SW 1271 (cell line): ENCODE measurements at places on chromosomes 4 and X.

DNA sequence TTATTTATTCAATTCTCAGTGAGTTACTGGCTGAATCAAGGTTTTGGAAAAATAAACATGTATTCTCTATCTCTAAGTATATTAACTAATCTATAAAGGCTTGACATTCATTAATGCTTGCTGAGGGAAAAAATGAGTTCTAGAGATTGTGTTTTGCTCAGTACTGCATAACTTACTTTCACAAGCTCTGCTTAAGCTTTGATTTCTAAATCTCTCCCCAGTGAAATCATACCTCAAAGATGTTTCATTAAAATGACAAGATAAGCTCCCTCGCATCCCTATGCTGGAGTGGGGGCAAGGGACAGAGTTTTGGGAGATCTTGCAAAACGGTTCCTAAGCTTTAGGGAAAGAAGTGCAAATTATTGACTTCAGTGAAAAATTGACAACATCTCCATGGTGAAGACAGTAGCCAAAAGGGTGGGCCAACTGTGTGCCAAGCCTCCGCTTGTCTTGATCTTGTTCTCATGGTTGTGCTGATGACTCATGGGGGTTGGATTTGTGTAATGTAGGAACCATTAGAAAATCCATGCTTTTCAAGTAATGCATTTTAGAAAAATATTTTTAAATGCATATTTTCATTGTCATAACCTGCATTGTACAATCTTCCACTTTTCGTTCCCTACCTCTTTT lies 521.4 kb downstream of the RPA4 start:
- DNase-seq: no peak

DNA sequence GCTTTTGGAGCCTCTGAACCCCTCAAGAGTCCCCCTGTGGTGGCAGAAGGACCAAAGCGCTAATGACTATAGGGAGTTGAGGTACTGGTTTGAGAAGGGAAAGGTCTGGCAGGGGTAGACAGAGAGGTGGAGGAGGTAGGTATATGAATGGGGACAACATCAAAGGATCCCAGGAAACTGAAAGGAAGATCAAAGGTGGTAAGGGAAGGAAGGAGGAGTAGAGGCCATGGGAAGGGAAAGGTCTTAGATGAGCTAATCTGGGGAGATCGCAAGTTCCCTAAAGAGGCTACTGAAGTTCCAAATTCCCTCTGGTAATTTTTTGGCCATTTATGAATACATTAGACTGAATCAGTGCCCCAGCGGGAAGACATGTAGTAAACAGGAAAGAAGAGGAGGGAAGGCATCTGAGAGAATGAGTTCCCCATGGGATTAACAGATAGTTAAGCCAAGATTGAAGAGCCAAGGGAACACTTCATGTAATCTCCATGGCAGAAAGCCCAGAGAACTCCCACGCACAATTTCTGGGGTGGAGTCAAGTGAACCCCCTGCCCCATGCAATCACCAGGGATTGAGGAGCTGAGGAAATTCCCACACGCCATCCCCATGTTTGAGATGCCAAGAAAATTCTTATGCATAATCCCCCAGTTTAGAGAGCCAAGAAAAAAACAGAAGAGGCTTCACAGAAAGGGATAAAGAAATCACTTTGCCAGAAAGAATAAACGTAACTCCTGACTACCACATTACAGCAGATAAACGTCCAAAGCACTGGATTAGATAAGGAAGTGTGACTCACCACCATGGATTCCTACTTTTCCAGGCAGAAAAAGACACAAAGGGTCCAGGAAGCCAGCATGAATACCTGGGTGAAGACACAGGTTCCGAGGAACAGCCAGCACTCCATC lies 25.8 kb downstream of the ZNF630 start:
- peak; percentile 6 for DNase-seq

GRCh38 chr4:13580036-13580435 lies 35.7 kb upstream of the NKX3-2 start:
- no peak for DNase-seq

- DNase-seq: no peak
These were observed 114.2 kb upstream of the GRXCR1 start for GRCh38 chr4:42778349-42778748.

GRCh38 chr4:143700046-143700415 lies 444 bp downstream of the FREM3 start:
- DNase-seq: no peak

DNA sequence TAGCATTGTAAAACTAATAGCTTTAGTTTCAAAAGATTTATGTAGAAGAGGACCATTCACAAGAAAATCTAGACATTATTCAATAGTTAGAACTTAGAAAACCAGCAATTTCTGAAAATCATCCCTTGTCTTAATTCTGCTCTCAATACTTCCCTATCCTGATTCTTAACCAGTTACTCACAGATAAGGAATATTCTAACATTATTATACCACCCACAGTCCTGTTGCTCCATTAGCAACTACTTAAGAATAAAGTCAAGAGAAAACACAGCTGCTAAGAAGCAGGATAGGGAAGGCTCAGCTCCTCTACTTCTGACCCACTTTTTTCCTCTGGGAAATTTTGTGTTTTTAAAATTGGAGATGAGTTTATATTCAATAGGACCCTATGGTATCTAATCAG lies 47.7 kb downstream of the PHKA1 start:
- DNase-seq: no peak

DNA sequence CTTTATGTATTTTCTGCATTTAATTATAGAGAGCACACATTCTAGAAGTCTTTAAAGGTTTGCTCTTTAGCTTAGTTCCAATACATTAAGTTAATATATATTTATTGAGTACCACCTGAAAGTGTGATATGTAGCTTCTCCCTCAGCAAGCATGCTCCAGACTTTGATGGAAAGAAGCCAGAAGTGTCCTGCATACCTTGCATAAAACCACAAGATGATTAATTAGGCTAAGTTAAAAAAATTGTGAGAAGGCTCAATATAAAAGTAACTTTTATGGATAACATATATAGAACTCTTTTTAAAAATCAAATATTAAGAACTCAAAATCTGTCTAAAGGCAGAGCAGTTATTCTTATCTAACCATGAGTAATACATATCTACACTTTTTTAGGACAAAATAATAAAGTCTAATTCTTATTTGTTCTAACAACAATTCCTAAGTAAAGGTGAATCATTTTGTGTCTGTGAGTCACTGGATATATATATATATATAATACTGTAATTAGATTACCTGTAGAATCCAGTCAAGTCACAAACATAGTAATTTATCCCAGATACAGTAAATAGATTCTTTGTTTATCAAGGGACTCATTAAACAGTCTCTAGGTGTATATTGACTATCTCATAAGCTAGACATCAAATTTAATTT lies 51.2 kb downstream of the INTS12 start:
- no peak for DNase-seq

DNA sequence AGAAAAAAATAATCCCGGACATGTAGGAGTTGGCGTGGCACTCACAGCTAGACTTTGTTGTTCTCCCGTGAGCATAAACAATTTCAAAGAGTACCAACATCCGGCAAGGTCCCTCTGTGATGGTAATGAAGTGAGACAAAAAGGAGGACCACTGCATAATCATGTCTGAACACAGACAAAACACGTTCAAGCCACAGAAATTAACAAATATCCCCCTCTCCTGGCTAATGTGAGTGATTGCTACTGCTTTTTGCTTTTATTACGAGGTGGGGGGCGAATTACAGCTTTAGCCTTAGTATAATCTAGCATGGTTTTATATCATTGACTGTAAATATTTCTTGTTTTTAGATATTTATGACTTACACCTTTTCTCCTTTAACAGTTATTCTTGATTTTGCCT lies 118.5 kb downstream of the PLS3 start:
- peak; percentile 1 for DNase-seq

DNA sequence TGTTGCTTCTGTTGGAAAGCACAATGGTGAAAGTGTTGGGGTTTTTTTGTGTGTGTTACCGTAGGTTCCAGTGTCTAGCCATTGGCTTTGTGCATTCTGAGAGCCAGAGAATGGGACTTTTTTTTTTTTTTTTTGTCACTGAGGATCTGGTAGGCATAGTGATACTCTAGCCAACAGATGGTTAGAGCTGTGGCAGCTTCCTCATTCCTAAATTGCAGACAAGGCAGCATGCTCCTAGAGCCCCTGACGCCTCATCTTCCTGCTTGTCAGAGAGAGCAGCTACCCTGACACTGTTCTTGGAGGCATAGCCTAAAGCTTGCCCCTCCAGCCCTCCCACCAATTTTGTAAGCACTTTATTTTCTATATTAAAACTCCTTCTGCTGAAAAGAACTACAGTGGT lies 27.0 kb downstream of the ARHGEF9 start:
- DNase-seq: no peak

DNA sequence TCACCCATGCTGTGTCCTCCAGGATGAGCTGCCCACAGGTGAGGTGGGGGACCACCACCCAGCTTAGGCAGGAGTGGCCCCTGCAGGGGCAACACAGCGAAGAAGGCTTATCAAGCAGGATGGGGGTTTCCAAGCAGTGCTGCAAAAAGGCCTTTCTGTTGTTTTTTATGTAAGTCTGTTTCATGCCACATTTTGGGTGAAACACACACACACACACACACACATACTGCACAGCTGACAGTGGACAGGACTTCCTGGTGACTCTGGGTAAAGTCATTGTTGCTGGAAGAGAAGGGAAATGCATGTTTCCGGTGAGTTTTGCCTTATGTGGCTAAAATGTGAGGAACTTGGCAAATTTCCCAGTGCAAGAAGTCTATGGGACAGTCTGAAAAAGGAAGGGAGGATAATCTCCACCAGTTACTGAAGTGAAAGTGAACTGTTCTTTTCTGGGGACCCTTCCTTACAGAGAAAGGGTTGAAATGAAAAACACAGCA lies 119.2 kb downstream of the IRF2 start:
- DNase-seq: peak; percentile 66

DNA sequence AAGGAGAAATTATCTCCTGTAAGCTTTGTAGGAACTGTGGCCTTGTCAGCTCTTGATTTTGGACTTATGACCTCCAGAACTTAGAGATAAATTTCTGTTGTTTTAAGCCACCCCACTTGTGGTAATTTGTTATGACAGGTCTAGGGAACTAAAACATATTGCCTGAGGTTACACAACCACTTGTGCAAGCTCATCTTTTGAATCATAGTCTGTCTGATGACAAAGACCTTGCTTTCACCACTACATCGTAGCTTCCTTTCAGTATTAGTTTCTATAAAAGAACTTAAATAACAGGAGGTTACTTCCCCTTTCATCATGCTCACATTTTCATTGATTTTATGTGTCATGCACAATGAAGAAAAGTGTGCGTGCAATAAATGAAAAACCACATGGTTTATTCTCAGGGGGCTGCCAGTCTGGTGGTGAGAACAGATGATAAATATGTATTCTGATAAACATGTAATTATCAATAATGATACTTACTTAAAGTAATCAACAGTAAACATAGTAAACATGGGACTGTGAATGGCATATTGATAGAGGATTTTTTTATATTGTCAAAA lies 690.0 kb upstream of the HS3ST1 start:
- no peak for DNase-seq

DNA sequence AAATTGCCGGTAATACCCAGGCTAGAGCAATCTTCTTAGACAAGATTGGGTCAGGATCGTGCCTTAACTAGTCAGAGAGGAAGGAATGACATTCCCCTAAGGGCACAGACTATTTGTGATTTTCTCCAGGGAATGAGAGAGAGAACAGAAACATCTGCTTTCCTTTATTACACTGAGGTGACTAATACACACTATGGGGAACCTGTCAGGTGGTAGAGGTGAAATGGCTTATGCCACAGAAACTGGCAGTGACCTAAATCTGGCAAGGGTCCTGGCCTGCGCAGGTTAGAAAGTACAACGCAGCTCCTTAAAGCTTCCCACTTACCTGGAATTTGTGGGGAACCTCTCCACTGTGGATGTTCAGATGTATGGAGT lies 16.6 kb upstream of the HPGD start:
- DNase-seq: no peak

GRCh38 chr4:47215759-47216158 lies 184.4 kb downstream of the GABRB1 start:
- DNase-seq: no peak

DNA sequence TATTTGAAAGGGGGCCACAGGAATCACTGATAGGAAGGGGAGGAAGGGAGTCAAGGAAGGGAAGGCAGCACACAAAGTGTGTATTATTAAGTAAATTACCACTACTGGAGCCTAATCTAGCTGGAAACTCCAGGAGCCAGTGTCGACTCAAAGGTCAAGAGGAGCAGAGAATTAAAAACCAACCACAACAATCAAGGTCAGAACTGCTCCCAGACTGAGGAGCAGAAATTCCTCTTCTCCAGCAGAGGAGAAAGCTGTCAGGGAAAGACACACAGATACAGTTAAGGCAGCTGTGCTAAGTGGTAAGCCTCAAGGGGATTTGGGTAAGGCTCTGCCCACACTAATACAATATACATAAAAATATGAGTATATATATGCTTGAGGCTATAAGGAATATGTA lies 87.5 kb upstream of the PTPN13 start:
- DNase-seq: no peak

- DNase-seq: no peak
These were observed 1.0 kb downstream of the GAB3 start for GRCh38 chrX:154749856-154750255.

DNA sequence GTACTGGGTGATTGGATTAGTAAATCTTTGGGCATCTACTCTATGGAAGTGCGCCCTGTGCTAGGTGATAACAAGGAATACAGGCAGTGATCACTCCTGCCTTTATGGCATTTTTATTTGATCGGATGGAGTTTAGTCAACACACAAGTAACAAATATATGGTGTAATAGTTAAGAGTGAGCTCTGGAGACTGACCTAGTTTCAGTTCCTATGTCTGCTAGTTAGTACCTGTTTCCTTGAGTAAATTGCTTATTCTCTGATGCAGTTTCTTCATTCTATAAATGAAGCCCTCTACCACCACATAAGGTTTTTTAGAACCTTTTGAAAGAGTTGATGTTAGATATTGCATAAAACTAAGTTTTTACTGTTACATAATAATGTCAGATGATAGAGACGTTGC lies 134.6 kb downstream of the KDM6A start:
- no peak for DNase-seq

GRCh38 chrX:153405426-153405825 lies 4.3 kb upstream of the PNMA6E start:
- no peak for DNase-seq

- no peak for DNase-seq
These were observed 102.5 kb downstream of the CPEB2 start for GRCh38 chr4:15104825-15105224.

GRCh38 chrX:101676571-101676970 lies 16.9 kb upstream of the ARMCX2 start:
- DNase-seq: no peak

GRCh38 chr4:2287594-2287915 lies 25.6 kb upstream of the MXD4 start:
- DNase-seq: no peak

DNA sequence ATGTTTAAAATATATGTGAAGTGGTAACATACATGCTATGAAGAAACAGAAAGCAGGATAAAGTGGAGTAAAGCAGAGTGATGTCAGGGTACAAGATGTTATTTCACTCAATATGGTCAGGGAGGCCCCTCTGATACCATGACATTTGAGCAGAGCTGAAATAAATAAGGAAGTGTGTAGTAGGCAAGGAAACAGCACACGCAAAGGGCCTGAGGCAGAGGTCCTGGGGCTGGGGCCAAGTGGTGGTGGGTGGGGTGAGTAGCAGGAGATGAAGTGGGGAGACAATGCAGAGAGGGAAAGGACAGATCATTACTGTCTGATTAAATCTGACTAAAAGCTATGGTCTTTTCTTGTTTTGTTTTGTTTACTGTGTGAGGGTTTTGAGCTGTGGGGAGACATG lies 61.1 kb downstream of the FAM13A start:
- DNase-seq: no peak

- DNase-seq: no peak
These were observed 36.5 kb downstream of the TMPRSS11B start for GRCh38 chr4:68209003-68209402.

- DNase-seq: no peak
These were observed 152.0 kb downstream of the GRIA2 start for GRCh38 chr4:157372567-157372966.
